ENCODE measurements at places on chromosomes 4 and X.

- DNase-seq, result no peak
Observed at GRCh38 chr4:173434231-173434630, 35.3 kb upstream of the SCRG1 start.

DNA sequence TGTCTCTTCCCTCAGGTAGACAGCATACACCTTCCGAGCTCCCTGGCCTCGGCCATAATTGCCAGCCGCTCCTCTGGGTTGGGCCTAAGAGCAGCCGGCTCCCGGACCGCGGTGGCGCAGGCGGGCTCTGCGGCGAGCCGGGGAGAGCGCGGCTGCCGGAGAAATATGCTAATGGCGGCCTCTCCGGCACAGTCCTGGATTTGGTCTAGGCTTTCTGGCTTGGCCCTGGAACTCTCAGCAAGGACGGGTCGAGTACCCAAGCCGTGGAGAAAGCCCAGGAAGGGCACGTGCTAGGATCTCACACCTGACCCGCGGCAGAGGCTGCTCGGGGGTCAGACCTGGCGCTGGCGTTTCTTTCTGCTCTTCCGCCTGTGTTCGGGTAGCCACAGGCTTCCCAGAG, 18.6 kb upstream of the ZIC3 start:
- DNase-seq, result no peak

DNA sequence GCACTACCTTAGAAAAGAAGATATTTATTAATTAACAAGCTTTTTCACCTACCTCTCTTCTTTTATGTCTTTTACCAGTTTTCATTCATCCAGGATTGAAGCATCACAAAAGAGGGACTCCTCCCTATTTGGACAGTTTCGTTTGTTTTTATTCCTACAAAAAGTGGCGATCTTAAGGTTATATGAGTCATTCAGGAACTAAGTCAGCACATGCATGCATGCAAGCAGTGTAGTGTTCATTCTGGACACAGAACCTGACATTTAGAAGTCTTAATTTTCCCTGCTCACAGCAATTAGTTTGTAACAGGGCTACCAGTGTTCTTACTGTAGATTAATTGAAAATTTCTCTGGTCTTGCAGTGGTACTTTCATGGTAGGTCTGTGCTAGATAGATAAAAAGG, 47.9 kb upstream of the QRFPR start:
- DNase-seq, result no peak

DNA sequence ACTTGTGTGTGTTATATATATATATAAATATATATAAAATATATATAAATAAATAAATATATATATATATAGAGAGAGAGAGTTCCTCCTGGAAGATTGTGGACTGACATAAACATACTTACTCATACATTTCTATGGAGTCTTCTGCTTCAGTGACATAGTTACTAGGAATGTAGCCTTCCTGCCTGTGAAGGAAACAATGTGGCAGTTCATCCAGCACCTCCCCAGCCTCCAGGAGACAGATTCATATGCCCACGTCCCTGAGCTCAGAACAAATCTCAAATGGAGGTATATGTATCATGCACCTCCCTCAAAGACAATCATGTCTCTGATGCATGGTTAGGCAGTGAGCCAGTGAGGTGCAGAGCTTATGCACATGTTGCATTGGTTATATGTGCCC, 11.4 kb upstream of the TIMM8A start:
- DNase-seq, result no peak

All from B cell (primary cell).